Fibroblast of skin of scalp (primary cell): ENCODE measurements at places on chromosomes 11 and 22.

DNA sequence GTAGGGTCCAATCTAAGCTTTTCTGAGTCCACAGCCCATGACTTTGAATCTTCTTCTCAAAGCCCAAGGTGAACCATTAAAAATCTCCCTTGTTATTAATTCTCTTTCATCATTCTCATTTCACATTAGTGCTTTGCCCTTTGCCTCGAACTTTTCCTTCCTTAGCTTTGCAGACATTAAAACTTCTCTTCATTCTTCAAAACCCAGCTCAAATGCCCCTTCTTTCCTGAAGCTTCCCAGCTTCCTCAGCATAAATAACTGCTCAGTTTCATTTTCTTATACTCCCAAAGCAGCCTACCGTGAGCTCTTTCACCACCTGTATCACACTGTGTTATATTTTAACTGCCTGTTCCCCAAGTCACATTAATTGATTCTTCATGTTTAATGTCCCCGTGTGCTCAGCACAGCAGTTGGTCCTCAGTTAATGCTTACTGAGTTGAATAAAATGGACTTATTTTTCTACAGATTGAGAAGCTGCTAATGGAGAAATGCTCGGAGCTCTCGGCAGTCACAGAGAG lies 62.0 kb downstream of the INSC start:
- no peak for DNase-seq

DNA sequence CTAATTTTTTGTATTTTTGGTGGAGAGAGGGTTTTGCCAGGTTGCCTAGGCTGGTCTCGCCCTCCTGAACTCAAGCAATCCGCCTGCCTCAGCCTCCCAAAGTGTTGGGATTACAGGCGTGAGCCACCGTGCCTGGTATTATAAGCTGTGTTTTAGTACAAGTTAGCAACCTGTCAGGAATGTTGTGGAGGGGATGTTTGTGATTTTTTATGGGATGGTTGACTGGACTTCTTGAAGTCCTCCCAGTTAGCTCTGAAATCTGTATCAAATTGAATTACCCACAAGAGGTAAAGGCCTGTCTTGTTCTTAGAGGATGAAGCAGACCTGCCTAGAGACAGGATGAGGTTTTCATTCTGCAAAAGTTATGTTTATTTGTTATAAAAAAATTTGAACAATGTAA lies 34.1 kb upstream of the IL18BP start:
- no peak for DNase-seq

DNA sequence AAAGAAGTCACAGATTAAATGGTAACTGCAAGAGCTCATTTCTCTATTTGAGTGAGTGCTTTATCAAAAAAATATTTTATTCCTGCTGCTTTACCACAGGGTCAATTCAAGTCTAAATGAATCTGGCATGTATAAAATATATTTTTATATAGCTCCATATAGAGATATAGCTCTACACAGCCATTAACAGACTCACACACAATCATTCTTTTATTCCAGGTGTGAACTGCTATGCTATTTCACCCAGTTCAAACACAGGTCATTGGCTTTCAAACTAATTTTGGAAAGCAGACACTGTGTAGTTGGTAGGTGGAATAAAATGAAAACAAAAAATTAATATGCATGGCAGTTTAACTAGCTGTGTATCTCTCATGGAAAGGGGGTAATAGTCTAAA lies 63.1 kb downstream of the MAML2 start:
- no peak for DNase-seq

- no peak for DNase-seq
Measured at GRCh38 chr11:75765116-75765515, 3.5 kb upstream of the DGAT2 start.

GRCh38 chr11:27296497-27296896 lies 66.5 kb downstream of the CCDC34 start:
- peak; percentile 76 for DNase-seq

DNA sequence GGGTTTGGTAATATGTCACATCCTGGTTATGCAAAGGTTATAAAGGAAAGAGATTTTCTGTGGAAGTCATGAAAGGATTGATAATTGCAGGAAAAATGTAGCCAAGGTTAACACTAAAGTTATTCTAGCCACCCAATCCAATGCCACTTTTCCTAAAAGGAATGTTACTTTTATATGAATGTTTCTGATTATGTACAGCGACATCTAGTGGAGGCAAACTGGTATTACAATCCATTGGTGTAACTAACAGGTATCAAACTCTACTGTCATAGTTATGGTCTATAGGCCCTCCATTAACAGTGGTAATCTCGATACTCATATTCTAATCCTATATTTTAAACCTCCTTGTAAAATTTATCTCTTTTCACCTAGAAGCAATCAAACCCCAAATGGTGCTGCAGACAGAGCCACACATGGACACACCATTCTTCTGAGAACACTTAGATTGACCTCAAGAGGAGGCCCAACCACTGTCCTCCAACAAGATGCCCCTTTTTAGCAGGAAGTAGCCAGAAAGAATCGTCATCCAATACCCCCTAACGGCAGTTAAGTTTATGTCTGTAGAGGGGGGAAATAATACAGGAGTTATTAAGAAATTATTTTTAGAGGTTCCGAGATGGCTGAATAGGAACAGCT lies 74.9 kb upstream of the RAG2 start:
- peak; percentile 61 for DNase-seq

DNA sequence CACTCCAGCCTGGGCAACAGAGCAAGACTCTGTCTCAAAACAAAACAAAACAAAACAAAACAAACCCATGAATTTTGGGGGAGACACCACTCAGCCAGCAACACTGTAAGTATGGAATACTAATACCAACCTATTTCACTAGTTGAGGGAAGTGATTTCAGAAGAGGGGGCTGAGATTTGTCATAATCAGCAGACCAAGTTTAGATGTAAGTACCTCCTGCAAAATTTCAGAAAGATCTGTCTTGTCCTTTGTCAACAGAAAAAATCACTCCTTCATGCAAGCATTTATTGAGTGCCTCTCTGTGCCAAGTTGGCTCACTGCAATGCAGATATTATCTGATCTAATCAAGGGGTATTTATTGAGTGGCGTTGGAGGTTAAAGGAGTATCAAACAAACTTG lies 23.4 kb upstream of the ADA2 start:
- DNase-seq, result no peak

GRCh38 chr11:23202611-23203010 lies 342.3 kb upstream of the CCDC179 start:
- DNase-seq, result no peak

GRCh38 chr11:109929308-109929707 lies 163.9 kb upstream of the ZC3H12C start:
- no peak for DNase-seq

- peak; percentile 86 for DNase-seq
Measured at GRCh38 chr11:45264839-45265515, 21.2 kb downstream of the SYT13 start.

GRCh38 chr22:47586038-47586437 lies 823.6 kb downstream of the TBC1D22A start:
- DNase-seq, result no peak

DNA sequence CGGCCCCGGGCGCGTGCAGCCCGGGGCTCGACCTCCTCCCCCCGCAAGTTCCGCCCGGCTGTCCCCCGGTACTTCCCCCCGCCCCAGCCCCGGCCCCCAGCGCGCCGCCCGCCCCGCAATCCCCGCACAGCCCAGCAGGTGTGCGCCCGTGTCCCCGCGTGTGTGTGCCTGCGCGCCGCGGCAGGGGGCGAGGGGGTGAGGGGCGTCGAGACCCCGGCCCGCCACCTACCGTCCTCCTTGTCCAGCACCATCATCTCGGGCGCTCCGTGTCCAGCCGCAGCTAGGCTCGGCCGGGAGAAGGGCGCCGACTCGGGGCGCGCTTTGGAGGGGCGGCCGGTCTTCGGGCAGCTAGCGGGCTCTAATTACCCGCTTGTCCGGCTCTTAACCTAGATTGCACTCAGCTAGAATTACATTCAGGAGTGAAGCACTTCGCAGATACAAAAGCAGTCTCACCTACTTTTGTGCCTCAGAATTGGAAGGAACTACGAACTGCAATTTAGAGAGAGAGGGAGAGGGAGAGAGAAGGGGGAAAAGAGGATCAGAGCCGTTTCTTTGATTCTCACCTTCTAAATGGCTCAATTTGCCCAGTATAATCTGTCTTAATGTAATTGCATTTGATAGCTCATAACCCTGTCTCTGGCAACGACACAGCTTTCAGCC lies 439 bp downstream of the LMO1 start:
- no peak for DNase-seq

GRCh38 chr11:101508370-101508769 lies 75.4 kb downstream of the TRPC6 start:
- DNase-seq, result no peak

DNA sequence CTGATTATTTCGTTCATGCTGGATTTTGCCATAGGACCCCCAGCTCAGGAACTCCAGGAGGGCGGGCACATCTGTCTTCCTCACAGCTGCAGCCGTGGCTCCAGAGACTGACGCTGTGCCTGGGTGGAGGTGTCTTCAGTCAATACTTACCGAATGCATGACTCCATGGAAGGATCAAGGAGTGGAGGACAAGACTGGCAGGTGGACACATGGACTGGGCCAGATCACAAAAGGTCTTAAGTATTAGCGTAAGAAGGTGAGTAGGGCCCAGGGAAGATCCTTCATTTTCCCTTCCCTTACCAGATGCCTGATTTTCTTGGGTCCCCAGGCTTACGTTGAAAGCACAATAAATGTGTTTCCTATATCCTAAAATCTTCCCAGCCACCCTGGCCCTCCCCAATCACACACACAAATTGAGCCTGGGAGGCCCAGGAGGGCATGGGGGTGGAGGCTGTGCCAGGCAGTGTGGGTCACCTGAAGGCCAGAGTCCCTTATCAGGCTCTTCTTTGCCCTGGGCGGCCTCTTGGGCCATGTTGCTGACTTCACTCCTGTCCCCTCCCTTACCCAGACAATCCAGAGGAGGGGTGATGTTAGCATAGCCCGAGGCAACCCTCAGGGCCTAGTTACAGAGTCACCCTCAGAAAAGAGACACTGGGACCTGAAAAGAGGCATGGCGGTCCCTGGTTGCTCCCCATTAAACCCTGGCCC lies 56.4 kb downstream of the CYTH4 start:
- DNase-seq, result no peak

GRCh38 chr11:6402061-6402470 lies 11.8 kb downstream of the SMPD1 start:
- DNase-seq, result no peak

GRCh38 chr22:45216133-45217003 lies 24.3 kb downstream of the KIAA0930 start:
- DNase-seq, result peak; percentile 29

DNA sequence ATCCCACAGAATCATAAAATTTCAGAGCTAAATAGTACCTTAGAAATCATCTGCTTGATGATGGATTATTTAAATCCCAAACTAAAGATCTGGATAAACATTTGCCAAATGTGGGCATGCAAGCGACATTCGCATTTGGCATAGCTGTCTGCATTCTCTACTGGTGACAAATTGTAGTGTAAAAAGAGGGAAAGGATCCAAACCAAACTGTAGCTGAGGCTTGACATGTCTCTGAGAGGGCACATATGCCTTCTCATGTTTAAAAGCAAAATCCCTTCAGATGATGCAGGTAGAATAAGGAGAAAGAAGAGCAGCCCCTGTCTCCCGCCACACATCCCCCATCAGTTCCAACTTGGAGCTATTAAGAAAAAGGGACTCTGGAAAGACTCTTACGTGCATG lies 257.5 kb upstream of the MTNR1B start:
- peak; percentile 53 for DNase-seq

GRCh38 chr22:45996241-45997076 lies 19.5 kb upstream of the WNT7B start:
- peak; percentile 56 for DNase-seq

DNA sequence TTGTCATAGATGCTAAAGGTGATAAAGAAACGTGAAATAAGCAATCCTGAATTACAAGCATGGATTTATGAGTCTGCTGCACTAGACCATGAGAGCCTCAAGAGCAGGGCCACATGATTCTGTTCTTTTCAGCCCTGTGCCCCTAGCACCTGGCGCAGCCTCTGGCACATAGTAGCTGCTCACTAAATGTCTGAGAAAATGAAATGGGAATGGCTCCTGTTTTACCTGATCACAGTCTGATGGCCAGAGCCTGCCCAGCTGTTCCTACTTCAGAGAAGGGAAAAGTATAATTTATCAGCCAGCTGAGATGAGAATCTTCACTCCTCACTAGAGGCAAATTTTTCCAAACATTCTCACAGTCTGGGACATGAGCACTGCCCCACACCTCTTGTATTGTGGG lies 10.7 kb upstream of the PKNOX2 start:
- DNase-seq, result no peak

DNA sequence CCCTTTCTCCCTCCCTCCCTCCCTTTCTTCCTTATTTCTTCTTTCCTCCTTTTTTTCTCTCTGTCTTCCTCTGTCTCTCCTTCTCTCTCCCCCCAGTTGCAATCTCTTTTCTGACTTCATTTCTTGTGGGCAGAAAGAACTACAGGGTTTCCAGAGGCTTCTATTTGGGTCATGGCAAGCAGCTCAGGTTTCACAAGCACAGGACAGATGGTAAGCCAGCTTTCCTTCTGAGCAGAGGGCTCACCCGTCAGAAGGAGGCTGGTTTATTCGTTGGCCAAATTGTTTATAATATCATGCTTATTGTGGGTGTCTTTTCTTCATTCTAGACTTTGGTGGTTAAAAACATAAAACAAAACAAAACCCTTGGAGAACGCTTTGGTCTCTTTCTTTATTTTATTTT lies 58.9 kb upstream of the CLMP start:
- no peak for DNase-seq

DNA sequence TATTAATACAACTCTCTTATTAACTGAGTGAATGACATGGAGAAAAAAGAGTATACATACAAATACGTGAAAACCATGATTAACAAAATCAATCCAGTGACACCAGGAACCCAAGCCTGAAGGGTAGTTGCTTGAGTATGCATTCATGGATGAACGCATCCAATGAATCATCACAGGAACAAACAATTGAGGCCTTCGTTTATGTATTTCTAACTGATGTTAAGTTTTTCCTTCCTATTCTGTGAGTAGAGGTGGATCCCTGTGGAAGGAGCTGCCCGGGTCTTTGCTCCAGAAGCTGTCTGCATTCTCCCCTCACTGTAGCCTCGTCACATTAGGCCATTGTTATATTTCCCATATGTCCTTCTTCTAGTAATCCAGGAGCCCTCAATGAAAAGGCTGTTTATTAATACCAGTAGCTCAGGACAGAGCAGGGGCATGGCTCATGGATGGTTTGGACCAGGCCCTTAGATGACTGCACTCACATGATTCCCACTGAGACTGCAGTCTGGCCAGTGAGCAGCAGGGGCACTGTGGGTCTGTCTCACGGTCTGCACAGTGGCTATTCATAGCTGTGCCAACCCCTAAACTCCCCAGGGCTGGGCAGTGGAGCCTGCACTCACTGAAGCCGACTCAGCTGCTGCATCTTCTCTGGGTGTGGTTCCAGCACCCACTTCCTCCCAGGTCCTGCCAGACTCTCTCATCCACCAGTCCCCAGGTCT lies 128.1 kb upstream of the TOP3B start:
- peak; percentile 54 for DNase-seq

GRCh38 chr11:128904656-128905344 lies 13.6 kb downstream of the KCNJ5 start:
- DNase-seq, result peak; percentile 38

DNA sequence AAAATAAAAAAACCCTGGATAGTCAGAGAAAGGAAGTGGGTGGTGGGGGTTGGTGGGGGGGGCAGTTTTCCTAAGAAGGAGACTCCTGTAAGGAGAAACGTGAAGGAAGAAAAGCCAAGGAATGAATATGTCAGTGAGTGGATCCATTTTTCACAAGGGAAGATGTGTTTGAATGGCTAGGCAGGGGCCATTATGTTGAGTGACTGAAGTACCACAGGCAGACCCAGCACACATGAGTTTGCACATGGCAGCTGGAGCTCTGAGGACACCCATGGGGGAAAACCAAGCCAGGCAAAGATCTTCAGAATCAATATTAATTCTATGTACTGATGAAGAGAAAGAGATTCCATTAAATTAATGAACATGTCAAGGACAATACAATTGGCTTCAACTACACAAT lies 67.6 kb downstream of the CD44 start:
- no peak for DNase-seq
